ENCODE measurements at places on chromosomes 7 and 10.

GRCh38 chr10:12448729-12449391, 99.5 kb downstream of the CAMK1D start:
- no peak for DNase-seq

- DNase-seq = no peak
Observed at GRCh38 chr7:142838461-142839213, 16.2 kb upstream of the EPHB6 start.

DNA sequence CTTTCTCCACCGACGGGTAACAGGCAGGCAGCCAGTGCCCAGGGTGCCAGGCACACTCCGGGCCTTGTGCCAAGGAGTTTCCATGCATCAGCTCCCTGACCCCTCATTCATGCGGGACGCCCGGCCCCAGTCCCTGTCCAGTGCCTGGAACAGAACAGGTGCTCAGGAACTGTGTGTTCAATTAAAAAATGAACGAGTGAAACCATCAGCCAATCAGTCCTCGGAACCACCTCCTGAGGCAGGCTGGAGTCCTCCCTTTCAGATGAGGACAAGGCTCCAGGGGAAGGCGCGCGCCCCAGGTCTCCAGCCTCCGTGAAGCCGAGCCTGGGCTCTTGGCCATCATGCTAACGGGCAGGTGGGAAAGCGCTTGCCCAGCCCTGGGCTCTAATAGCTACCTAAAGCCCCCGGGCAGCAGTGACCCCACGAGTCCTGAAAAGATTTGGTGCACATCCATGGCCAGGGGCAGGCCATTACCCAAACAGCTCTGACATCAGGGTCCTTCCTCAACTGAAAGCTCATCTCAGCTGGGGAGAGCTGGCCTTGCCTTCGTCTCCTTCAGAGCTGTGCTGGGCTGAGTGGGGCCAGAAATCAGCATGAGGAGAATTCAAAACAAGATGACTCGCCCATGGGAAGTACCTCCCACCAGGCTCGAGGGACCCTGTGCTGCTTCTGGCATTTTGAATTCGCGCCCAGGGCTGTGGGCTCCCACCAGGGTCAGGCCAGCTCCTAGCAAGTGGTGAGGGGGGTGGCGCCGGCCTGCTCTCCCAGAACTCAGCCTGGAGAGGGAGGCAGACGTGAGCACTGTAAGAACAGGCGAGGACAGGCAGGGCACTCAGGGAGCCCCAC, 200.5 kb downstream of the MAD1L1 start:
- no peak for DNase-seq

- no peak for DNase-seq
Observed at GRCh38 chr7:31814187-31814586, 127.2 kb downstream of the PPP1R17 start.

- peak; percentile 56 for DNase-seq
Observed at GRCh38 chr7:88306590-88307048, at the start of gene STEAP4. Gene STEAP4 (minus strand): TSS chr7:88306894. CDS start chr7:88284269, 22,625 bp downstream.

GRCh38 chr7:92717623-92717992, 118.8 kb downstream of the CDK6 start:
- DNase-seq = no peak

DNA sequence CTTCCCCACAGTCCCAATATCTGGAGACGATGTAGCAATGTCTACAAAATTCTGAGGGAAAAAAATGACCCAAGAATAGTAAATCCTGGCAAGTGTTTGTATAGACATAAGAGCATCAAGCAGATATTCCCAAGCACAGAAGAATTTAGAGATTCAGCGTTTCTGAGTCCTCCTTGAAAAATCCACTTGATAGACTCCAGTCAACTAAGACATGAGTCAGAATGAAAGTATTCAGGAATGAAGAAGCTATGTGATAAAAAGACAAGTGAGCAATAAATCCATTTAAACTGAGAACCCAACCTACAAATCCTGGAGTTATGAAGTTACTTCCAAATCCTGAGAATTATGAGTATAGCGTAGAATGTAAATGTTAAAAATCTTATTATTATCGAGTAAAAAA, 86.1 kb upstream of the NPY start:
- no peak for DNase-seq

DNA sequence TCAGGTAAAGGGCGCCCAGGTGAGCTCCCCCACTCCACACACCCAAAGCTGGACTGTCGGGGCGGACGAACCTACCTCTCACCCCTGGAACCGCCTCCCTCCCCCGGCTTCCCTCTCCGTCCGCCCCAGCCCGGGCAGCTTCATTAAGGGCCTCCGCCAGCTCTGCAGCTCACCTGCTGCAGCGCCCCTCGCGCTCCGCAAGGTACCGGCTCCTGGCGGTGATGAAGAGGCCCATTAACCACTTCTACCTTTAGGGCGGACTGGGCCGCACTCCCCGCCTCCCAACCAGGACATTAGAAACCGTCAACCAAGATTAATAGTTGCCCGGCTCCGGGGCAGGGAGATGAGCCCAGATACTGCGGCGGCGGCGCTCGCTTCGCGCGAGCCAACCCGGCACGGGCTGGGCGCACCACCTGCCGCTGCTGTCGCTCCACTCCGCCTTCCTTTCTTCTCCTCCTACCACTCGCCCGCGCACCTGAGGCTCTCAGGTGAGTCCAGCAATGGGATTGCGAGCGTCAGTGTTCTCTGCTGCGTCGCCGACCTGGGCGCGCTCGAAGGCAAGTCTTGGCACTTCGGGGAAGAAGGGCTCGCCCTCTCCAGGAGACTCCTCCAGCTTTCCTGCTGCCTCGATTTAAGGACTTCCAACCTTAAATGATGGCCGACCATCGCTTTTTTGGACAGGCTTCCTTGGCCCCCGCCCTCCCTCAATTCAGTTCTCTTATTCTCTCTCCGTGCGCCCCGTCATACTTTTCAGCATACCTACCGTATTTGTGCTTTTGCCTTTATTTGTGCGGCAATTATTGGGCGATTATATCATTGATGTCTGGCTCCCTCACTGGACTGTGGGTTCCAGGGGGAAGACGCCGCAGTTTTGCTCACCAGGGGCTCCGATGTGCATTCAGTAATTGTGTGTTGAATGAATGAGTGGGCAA, 13.6 kb upstream of the KAZALD1 start:
- DNase-seq = peak; percentile 72

- DNase-seq = no peak
Observed at GRCh38 chr7:84684836-84685480, 490.4 kb upstream of the SEMA3A start.

DNA sequence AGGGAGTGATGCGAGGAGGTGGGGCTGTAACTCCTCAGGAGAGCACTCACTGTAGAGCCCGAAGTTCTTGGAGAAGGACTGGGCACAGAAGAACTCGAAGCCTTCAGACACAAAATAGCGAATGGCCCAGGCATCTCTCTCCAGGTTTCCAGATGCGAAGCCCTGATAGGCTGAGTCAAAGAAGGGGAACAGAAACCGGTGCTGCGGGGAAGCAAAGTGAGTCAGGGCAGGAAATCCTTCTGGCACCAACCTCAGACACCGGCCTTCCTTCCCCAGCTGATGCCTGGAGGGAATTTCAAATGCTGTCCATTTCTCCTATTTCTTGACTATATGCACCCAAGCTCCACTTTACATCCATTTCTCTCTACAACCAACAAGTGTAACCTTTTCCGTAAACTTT, 26.8 kb downstream of the GOT1 start:
- no peak for DNase-seq

- peak; percentile 25 for DNase-seq
Observed at GRCh38 chr7:17130281-17131059, 168.0 kb upstream of the AHR start.

- no peak for DNase-seq
Observed at GRCh38 chr10:128629111-128630096, 503.2 kb upstream of the MKI67 start.

- no peak for DNase-seq
Observed at GRCh38 chr7:82175319-82175718, 268.3 kb downstream of the CACNA2D1 start.

DNA sequence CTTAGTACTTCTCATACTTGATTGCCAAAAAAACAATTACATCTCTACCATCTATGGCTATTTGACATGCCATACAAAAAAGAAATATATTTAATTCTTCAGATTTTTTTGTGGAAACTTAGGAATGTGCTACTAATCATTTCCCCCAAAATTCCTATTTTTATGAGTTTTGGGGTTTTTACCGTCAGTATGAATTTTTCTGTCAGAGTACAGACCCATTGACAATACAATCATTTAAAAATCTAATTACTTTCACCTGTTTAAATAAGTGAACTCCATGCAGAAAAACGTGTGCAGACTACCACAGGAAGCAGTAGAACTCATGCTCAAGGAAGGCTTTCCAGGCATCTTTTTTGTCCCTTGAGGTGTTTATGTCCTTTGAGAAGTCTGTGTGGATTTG, 48.8 kb upstream of the FOXP2 start:
- no peak for DNase-seq

GRCh38 chr10:132803416-132804210, 17.7 kb upstream of the NKX6-2 start:
- DNase-seq = no peak

DNA sequence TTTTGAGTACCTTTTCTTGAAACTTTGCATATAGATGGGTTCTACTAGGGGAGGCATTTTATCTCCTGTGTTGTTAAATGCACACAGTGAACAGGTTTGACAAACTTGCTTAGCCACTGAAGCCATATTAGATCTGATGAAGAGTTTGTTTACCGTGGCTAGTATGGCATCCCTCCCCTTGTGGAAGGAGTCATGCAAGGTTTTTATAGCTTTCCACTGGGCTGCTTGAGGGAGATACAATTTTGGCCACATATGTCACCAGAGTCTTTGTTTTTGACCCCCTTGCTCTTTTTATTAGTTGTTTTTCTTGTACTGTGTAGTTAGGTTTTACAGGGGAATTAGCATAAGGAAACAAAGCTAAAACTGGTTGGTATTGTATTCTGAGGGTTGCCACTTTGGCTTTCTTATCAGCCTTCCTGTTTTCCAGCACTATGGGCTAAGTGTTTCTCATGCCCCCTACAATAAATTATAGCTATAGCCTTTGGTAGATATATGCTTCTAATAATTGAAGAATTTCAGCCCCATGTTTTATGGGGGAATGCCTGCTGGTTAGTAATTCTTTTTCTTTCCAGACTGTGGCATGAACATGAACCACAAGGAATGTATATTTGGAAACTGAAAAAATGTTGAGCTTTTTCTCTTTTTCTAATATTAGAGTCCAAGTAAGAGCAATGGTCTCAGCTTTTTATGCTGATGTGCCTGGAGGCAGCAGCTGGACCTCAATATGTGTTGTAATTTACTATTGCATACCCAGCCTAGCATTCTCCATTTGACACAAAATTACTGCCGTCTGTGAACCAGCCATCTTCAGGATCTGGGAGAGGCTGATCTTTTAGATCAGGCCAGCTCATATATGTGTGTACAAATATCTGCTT, 18.4 kb upstream of the STEAP2 start:
- DNase-seq = no peak
